Ovary (tissue), 10 donors: ENCODE measurements at places on chromosomes 6 and 20. TPM values are rescaled to one million over a fixed set of nuclear protein-coding genes. Genes with fewer than 3 reads are reported as not detected.

The SYNJ2 gene
- polyA plus RNA-seq: 7.5 TPM

The VWA7 gene
- 0.18 TPM for polyA plus RNA-seq

The ASCC3 gene
- 18.9 TPM for polyA plus RNA-seq

The APMAP gene
- polyA plus RNA-seq: 46.0 TPM

The FOXQ1 gene
- polyA plus RNA-seq: 0.07 TPM

The RBPJL gene
- polyA plus RNA-seq: not detected

The TMEM170B gene
- polyA plus RNA-seq: 3.6 TPM

GRCh38 chr20:14790771-14791620 lies 453.6 kb upstream of the FLRT3 start:
- DNase-seq: no peak
- no peaks in the 10 kb centered on the region for H3K27me3 ChIP-seq
- H3K4me1 ChIP-seq: no peaks in the 10 kb centered on the region
- H3K36me3 ChIP-seq: no peaks in the 10 kb centered on the region
- H3K4me3 ChIP-seq: no peak overlapping the region

DNA sequence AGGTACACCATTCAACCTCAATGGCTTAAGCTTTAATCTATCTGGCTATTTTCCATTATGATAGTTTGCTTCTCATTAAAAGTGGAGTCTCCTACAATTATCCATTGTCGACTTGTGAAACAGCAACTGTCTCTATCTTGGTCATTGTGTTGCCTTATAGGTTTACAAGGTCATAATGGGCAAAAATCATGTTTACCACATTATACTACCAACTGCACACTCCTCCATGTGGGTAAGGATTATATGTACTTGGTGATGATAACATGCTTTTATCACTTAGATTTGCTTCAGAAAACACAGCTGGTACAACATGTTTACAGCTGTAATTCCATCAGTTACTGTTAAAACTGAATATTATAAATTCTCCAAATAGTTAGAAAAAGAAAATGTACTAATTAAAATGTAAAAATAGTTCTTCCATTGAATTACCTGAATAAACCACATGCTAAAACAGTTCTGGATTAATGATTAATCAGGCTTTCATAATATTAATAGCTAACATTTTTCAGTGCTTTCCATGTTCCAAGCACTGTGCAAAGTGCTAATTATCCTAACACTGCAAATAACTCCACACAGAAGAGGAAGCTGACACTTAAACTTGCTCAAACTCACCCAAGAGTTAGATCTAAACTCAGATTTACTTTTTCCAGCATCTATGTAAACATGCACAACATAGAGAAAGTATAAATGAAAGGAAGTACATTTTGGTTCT lies 96.7 kb downstream of the OGFRL1 start:
- H3K27me3 ChIP-seq: no peaks in the 10 kb centered on the region
- H3K36me3 ChIP-seq: no peaks in the 10 kb centered on the region
- H3K4me3 ChIP-seq: no peak overlapping the region

DNA sequence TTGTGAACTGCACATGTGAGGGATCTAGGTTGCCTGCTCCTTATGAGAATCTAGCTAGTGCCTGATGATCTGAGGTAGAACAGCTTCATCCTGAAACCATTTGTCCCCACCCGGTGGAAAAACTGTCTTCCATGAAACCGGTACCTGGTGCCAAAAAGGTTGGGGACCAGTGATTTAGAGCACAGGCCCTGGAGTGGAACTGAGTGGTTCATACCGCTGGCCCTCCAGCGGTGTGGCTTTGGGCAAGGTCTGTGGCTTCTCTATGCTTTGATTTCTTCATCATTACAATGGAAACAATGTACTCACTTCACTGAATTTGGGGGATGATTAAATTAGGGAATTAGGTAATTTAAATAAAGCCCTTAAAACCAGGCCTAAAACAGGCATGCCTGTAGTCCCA lies 36.3 kb downstream of the CD164 start:
- no peaks in the 10 kb centered on the region for H3K36me3 ChIP-seq
- no peaks in the 10 kb centered on the region for H3K4me1 ChIP-seq
- no peaks in the 10 kb centered on the region for H3K27me3 ChIP-seq
- no peak overlapping the region for H3K27ac ChIP-seq

GRCh38 chr6:47922391-47922790 lies 140.6 kb downstream of the OPN5 start:
- H3K36me3 ChIP-seq: no peaks in the 10 kb centered on the region
- H3K27ac ChIP-seq: no peak overlapping the region
- no peak for DNase-seq
- no peak overlapping the region for H3K4me3 ChIP-seq
